Smooth muscle cell of the umbilical artery (primary cell): ENCODE measurements at places on chromosomes 1 and 21. TPM values are rescaled to one million over a fixed set of nuclear protein-coding genes. Genes with fewer than 3 reads are reported as not detected.

The AGBL4 gene
- total RNA-seq: not detected in 2 replicates

The ACOT7 gene
- 26.1 and 50.6 TPM in 2 replicates for total RNA-seq

The AK5 gene
- total RNA-seq: 8.0 and 10.6 TPM in 2 replicates

The PRELP gene
- 0.30 and 0.32 TPM in 2 replicates for total RNA-seq

The RGS16 gene
- 0.14 and 0.30 TPM in 2 replicates for total RNA-seq

The SPRR2E gene
- total RNA-seq: not detected in 2 replicates
